ENCODE measurements at places on chromosomes 16 and 17.

DNA sequence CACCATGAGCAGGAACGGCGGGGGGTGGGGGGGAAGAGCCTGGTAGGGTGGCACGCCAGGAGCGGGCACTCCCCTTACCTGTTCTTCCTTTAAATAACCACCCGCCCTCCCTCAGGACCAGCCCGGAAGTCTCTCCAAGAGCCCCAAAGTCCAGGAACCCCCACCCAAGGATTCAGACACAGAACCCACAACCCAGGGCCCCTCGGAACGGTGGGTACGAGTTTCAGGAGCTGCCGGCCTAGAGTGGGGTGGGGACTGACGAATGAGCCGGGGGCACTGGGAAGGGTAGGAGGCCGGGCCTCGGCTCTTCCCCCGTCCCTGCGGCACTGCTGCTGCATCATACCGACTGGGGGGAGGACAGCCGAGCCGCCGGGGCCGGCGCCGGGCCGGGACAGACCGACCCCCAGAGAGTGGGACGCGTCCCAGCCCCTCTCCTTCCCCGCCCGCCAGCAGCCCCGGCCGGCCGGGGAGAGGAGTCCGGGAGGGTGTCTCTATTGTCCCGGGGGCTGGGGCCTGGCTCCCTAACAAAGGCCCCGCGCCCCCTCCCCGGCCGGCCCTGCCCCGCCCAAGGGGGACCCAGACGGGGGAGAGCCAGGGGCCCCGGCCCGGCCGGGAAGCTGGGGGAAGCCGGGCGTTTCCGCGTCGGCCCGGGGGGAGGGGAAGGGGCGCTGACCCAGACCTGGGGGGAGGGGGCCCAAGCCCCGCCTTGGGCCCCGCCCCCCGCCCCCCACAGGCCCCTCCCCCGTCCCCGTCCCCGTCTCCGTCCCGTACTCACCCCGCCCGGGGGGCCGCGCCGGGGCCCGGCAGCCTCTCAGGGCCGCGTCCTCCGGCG, 747 bp downstream of the ATXN7L3 start:
- no peak for DNase-seq

- DNase-seq = no peak
Measured at GRCh38 chr17:15981646-15982580, 17.6 kb downstream of the ZSWIM7 start.

DNA sequence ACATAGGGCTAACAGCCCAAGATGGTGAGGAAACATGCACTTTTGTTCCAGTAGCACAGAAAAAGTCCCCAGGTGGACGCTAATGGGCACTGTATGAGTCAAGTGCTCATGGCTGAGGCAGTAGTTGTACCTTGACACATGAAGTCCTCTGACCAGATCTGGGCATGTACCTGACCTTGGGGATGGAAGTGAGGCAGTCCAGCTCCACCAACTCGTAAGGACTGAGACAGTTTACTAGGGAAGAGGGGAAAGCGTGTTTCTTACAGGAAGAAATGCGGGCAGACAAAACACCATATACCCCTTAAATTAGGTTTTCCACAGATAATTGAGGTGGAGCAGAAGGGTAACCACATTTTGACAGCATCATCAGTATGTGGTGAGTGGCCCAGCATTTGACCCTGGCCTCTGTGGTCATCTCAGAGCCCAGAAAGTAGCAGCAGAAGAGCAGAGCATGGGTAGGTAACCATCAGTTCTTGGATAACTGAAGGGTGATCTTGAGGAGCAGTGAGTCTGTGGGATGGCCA, 32.4 kb upstream of the METTL9 start:
- no peak for DNase-seq

- no peak for DNase-seq
Measured at GRCh38 chr17:48503747-48504146, 27.1 kb downstream of the HOXB1 start.

DNA sequence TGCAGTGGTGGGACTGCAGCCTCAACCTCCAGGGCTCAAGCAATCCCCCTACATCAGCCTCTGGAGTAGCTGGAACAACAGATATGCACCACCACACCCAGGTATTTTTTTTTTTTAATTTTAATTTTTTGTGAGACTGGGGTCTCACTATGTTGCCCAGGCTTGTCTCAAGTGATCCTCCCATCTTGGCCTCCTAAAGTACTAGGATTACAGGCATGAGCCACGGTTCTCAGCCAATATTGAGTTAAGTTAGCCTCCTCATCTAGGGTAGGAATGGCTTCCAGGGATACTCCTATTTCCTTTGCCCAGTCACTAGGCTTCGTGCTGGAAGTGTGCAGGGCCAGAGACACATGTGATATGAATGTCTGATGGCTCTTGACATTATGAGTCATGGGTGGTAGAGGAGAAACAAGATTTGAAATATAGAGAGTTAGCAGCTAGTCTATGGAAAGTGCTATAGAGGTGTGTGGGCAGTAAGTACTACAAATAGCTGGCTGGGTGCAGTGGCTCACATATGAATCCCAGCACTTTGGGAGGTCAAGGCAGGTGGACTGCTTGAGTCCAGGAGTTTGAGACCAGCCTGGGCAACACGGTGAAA, 8.0 kb upstream of the HES7 start:
- DNase-seq = no peak

DNA sequence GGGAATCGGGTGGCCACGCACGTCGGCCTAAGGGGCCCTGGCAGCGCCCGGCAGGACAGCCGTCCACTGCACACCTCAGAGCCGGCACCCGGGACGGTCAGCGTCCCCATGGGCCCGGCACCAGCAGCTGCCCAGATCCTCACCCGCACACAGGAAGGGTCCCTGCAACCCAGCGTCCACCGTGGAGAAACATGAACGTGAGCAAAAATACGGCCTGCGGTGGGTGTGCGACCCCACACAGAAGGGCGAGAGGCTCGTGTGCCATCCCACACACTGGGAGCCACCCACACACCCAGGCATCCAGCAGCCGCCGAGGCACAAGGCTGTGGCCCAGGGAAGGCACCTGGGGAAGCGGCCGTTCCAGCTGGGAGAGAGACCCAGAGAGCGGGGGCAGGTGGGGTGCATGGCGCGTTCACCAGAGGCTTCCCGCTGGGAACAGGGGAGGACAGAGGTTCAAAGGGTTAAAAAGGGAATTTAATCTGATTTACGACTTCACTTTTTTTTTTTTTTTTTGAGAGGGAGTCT, 6.4 kb downstream of the PIEZO1 start:
- no peak for DNase-seq

DNA sequence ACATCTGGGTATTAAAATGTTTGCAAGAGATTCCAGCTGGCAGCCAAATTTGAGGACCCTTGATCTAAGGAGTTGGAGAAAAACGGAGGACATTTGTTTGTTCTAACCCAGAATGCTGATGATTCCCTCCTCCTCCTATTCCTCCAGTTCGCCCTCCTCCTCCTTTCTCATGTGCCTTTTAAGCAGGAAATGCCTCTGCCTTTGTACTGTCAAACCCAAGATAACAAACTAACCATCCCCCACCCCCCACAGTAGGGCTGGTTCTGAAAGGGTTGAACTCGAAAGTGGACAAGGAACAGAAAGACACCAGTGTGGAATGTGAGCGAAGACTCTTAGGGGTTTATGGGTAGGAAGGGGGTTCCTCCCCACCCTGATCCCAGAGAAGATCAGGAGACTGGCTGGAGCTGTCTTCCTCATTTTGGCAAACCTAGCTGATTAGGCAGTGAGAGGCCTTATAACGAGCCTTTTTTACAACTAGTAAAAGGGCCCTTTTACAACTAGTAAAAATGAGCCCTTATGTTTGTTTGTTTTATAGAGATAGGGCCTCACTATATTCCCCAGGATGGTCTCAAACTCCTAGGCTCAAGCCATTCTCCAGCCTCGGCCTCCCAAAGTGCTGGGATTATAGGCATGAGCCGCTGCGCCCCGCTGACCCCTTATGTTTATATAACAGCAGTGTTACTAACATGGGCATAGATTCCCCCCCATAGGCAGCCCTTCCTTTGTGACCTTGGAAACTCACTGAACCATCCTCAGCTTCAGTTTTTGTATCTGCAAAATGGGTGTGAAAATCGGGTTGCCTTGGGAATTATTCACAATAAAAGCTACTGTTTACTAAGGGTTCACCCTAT, 975 bp downstream of the CHD9 start:
- no peak for DNase-seq

DNA sequence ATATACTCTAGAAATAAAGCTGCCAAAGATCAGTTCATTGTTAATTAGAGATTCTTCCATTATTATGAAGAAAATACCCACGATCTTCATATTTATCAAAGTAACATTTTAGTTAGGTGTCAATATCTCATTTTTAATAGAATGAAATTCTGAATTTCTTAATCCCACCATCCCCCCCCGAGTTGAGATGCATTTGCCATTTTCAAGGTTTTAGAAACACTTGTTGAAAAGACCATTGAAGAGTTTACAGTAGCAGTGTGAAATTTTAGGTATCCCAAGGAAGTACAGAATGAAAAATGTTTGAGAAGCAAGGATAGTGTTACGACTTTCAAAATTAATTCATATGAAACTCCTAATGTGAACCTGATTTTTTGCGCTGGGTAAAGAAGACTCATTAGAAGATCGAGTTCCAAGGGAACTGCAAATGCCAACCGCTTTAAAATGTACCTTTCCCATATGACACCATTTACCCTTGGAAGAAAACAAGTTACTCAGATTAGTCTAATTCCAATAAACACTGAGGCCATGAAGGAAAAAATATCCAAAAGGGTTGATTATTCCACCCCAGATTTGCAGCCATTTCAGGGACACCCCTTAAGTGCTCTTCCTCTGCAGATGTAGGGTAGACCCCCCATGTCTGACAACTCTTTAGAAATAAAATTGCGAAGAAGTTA, 731 bp downstream of the IKZF3 start:
- no peak for DNase-seq

DNA sequence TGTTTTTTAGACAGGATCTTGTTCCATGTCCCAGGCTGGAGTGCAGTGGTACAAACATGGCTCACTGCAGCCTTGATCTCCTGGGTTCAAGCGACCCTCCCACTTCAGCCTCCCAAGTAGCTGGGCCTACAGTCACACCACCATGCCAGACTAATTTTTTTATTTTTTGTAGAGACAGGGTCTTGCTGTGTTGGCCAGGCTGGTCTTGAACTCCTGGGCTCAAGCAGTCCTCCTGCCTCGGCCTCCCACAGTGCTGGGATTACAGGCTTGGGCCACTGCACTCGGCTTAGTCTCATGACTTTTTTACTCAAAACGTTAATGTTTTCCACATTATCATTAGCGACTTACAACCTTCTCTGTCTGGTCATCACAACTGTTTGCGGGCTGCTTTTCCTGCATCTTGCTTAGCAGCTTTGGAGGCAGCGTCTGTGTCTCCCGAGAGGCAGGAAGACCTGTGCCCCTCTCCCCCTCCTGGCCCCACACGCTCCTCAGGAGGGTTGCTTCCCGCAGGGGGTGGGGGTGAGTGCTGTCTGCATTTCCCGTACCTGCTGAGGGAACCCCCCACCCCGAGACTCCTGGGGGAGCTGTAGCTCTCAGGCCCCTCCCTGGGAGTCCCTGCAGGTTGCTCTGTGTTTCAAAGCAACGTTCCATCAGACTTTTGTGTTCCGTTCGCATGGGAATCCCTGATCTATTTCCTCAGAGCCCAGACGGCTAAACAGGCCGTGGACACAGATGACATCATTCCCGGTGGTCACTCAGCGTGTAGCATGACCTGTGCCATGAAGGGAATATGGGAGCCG, 52.6 kb downstream of the PGS1 start:
- DNase-seq = no peak

DNA sequence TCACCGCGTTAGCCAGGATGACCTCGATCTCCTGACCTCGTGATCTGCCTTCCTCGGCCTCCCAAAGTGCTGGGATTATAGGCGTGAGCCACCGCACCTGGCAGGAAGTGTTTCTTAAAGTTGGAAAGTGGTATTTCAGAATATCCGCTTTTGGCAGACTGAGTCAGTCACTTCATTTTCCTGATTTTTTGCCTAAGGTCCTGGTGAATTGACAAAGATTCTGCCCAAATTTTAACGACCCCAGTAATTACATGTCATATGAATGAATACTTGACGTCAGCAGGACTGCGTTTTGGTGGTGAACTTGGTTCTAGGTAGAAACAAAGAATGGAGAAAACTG, 4.5 kb upstream of the BRCA1 start:
- DNase-seq = no peak

GRCh38 chr16:48526058-48526957, 83.7 kb downstream of the N4BP1 start:
- DNase-seq = no peak

GRCh38 chr17:77819497-77819896, 139.0 kb upstream of the TNRC6C start:
- no peak for DNase-seq

DNA sequence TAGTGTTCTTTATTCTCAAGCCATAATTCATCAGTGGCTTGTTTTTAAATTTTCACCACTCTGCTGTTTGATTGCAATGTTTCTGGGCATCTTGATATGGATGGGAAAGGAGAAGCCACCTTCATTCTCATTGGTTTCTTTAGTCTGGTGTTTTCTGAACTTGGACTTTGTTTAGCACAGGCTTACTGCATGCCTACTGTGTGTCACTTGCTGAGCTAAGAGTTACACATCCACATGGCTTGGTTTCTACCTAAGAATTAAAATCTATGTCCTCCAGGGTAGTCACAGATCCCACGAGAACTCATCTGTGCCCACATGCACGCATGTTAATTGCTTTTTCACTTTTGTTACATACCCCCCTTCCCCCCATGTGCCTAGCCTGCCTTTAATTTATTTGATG, 4.6 kb downstream of the CMIP start:
- DNase-seq = no peak

- no peak for DNase-seq
Measured at GRCh38 chr17:59666235-59666634, 41.0 kb downstream of the PTRH2 start.

GRCh38 chr17:41998497-41998896, 18.7 kb downstream of the DNAJC7 start:
- DNase-seq = no peak

GRCh38 chr16:47069313-47069712, 74.4 kb downstream of the NETO2 start:
- no peak for DNase-seq

DNA sequence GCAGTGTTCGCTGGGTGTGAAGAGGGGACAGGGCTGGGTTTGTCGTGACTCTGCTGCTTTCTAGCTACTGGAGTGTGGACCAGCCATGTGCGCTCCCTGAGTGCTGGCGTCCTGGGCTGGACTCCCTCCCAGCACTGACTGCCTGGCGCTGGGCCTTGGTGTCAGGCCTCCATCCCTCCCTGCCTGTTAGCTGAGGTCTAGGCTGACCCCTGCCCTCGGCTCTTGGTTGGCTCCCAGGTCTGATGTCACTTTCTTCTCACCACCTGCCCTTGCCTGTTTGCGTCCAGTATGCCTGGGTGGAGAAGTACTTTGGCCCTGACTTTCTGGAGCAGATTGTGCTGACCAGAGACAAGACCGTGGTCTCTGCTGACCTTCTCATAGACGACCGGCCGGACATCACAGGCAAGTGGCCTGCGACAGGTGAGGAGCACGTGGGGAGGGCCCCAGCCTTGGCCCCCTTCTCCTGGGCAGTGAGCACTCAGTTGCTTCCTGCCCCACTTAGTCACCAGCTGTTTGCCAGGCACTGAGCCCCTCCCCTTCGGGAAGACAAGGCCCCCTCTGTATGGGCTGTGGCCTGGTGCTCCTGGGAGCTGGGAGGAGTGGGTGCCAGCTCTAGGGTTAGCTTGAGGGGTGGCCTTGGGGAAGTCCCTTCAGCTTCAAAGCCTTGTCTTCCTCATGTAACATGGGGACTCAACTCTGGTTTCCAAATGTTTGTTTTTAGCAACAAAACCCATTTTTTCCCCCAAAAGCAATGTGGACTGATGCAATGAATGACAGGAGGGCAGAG, 41.5 kb downstream of the NT5M start:
- no peak for DNase-seq

Measured in GM04503 (cell line).